Stimulated activated CD4-positive, alpha-beta T cell treated with anti-CD3 and anti-CD28 coated beads, Interleukin-4, amount 100 ng/mL, for 1 hour (primary cell): ENCODE measurements at places on chromosomes 3 and 15.

DNA sequence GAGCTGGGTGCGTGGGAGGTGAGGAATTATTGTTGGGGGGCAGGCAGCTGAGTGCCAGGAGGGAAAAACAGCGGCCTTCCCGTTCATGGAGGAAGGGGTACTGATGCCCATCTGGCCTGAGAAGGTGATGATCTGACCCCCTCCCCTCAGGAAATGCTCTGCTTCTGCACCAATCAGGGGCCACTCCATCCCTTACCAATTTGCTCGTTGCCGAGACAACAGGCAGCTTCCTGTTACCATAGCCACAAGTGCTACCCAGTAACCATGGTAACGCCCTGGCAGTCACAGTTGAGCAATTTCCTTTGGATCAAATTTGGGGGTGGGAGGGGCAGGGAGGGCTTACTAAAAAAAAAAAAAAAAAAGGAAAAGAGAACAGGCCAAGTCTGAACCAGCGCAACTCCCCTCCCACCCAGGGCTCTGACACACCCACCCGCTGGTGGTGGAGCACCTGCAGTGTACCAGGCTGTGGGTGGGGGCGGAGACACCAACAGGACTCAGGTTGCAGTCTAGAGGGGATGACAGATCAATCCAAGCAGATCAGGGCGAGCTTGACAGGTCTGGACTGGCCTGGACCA, 13.7 kb downstream of the CELF6 start:
- peak; percentile 12 for DNase-seq

- DNase-seq, result no peak
These were observed 6.9 kb upstream of the EOGT start for GRCh38 chr3:69020424-69020823.

DNA sequence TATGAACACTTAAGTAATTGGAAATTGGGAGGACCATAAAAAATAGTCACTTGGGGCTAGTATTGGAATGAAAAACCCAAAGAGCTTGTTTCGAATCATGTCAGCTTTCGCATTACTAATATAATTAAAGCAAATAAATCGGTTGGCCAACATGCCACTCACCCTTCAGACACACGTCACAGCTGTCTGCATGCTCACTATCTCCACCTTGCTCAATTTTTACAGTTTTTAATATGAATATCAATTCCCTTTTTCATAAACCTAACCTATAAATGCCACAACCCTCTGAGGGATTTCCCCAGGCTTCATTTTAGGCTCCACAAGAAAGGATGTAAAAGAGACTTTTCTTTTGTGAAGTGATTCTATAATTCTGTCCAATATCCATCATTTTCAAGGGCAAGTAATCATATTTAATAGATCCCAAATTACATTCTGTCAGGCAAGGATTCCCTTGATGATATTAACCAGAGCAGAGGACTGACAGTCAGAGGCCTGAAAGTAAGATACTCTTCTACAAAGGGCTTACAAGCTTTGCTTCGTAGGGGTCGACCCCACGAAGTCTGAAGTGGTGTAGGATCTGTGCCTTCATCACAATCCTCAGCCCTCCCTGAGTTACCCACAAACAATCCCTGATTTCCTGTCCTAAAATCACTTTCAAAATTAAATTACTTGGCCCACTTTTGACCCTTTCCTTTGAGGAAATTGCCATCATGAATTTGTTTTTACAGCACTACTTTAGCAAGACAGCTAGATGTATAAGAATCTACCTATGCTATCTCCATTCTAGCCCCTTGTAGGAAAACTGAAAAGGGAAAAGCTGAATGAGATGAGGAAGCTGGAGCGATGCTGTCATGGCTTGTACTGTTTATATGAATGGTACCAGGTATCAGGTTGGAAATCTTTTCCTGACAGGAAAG, 44.5 kb downstream of the NANOGP8 start:
- no peak for DNase-seq

DNA sequence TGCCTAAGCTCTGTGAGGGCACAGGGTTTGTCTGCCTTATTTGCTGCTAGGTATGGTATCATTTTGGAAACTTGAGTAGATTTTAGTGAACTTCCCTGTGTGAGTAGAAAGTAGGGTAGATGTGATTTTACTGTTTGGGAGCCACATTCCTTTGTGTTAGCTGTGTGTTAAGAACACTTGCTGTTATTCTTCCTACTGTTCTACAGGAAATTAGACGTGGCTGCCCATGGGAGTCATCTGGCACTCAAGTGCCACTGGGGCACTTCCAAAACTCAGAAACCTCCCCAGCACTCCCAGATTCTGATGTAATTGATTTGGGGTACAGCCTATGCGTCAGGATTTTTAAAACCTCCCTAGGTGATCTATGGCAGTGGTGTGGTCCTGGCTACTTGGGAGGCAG, 369.9 kb upstream of the C2CD4B start:
- no peak for DNase-seq

DNA sequence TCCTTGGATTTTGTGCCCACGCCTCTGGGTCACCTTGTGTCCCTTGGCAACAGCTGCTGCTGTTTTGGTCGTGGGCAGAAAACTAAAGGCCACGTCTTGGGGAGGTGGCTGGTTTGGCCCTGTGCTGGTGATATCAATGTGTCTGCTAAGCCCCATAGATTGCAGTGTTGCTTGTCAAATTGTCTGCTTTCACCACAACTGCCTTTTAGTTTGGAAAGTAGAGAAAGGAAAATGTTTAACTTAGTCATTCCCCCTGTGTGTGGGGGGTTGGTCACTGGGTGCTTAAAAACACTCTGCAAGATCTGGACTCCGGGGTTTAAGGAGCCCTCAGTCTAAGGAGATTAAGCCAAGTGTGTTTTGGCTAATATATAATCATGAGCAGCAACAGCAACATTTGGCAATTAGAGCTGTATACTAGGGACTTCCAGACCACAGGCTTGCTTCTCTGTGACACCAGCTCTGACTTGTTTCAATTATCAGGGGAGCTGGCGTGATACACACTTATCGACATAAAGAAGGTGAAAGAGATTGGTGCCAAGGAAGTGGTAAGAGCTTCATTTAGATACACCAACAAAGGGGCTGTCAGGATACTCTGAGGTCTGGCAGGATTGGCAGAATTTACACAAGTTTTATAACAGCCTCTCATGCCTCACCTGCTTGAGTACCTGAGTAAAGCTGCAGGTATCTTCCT, 3.5 kb downstream of the SMAD3 start:
- no peak for DNase-seq
